Astrocyte of the cerebellum (primary cell): ENCODE measurements at places on chromosomes 1 and 21.

DNA sequence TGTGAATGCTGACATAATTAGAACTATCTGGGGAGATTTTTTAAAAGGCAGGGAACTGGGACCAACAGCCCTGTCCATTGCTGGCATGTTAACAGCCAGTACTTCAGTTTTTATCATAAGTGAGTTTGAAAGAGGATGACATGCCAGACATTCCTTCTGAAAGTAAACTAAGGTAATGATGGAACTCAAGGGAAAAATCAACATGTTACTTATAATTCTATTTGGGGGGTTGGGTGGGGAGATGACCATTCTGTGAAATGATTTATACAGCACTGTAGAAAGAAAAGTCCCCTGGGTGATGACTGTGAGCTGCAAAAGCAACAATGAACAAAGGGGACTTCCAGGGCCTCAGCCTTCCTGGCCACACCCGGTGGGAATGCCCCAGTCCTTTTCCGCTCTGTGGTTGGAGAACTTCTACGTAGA lies 5.4 kb upstream of the LAMC2 start:
- peak; percentile 47 for DNase-seq

GRCh38 chr1:85463731-85464496 lies 1.0 kb downstream of the DDAH1 start:
- no peak for DNase-seq

DNA sequence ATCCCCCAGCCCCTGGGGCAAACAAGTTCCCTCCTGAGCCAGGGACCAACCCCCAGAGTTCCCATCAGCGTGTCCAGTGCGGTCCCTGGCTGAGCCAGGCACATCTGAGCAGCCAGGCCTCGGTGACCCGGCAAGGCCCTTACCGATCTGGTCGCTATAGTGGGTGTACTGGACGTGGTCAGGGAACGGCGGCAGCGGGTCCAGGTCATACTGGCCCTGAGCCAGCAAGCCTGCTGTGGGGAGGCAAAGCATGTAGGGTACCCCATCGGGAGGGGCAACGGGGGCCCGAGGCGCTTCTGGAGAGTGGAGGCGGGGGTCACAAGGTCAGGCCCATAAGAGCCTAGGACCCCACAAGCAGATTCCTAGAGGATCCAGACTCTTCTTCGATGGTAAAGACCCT lies 3.5 kb downstream of the MFAP2 start:
- DNase-seq: no peak

DNA sequence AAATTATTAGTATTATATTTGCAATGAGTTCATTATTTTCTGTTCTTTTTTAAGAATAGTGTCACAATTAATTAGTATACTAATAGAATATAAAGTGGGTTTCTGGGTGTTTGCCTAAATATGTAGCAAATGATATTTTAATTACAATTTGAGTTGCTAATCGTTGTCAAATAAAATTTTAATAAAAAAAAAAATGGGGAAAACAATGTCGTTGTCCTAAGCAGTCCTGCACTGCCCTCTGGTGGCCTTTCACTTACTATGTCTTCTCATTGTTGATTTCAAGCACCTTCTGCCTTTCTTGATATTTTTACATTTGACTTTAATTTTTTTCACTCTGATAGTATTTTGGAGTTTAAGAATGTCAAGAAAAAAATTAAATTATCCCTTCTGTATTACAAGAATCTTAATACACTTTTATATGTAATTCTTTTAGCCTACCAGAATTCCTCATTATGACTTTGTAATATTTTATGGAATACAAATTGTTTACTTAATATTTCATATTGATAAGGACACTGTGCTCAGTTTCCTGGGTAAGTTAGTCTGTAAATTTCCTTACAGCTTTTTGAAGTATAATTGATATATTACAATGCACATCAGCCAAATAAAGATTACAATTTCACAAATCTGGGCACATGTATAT lies 104.5 kb upstream of the FMN2 start:
- DNase-seq: peak; percentile 26

- peak; percentile 54 for DNase-seq
Observed at GRCh38 chr21:37087188-37087587, 14.1 kb downstream of the TTC3 start.

GRCh38 chr1:91631718-91632330 lies 131.2 kb downstream of the CDC7 start:
- DNase-seq: no peak

- DNase-seq: no peak
Observed at GRCh38 chr21:37558676-37559211, 192.2 kb downstream of the DYRK1A start.

DNA sequence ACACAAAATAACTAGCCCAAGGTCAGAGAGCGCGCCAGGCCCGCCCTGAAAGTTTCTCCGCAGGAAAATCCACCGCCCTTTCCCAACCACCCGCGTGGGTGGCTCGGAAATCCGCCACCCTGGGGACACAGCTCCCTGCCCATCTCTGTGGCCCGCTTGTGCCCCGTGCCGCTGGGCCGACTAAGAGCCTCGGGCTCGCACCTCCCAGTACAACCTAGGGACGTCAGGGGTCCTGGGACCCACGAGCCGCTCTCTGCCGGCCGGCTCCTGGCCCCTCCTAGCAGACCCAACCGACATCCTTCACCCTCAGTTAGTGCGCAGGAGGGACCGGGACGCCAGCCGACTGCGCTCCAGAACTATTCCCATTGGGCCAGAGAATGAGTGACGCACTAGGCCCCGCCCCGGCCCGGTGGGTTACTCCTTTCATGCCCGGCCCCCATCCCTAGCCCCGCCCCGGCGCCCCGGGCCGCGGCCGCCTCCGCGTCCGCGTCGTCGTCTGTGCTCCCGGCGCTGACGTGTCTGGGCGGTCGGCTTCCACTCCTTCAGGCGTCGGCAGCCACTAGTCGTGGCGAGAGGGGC lies 396 bp upstream of the UAP1 start:
- peak; percentile 91 for DNase-seq

GRCh38 chr21:43861706-43862105 lies 3.3 kb upstream of the AGPAT3 start:
- DNase-seq: no peak

DNA sequence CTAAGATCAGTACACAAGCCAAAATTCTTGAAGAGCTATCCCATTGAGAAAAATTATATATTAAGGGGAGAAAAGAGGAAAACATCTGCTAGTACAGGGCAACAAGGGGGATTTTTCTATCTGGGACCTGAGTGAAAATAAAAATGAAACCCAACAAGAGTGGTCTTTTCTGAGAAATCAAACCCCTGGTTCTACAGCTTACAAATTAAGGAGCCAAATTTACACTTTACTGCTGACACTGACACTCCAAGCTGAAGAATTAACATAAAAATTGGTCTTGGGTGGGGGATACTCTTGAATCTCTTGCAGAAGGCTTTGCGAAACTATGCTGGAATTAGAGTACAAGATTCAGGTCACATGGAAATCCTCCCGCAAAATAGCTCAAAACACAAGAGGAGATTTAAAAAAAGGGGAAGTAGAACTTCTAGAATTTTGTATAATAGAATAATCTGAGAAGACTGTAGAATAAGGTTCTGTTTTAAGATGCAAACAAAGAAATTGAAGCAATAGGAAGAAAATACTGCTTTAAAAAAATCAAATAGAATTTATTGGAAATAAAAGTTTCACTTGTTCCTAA lies 32.1 kb upstream of the HSPA13 start:
- no peak for DNase-seq

GRCh38 chr1:227156520-227156919 lies 161.8 kb downstream of the CDC42BPA start:
- DNase-seq: no peak

DNA sequence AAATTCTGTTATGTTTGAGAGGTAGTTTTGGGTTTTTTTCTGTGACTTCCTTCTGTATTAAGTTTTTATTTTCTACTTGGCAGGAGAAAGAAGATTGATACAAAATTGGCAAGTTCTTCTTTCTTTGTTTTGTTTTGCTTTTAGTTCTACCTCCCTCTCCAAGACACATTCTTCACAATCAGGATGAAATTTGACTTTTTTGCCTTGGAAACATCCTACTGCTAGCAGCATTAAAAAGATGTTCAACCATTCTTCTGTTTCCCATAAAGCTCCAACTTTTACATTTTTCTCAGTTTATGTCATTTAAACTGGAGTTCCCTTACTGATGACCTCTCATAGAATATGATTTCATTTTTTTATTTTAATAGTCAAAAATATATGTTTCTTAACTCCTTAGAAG lies 234.8 kb downstream of the NCAM2 start:
- DNase-seq: no peak

DNA sequence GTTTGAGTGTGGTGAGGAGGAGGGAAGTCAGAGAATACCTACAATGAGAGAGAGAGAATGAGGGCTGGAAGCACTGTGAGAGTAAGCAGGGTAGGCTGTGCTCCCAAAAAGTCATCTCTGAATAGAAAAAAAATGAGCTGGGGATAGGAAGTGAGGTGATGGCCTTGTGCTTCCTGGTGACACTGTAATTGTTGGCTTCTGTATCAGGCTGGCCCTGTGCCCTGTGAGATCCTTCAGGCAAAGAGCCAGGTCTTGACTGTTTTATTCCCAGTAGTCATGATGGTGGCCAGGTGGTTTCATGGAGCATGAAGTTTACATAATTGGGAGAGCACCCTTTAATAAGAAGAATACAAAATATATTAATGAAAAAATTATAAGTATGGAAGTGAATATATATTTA lies 20.4 kb upstream of the SPATA6 start:
- no peak for DNase-seq

- DNase-seq: no peak
Observed at GRCh38 chr1:27071049-27071416, 58.4 kb upstream of the TENT5B start.

DNA sequence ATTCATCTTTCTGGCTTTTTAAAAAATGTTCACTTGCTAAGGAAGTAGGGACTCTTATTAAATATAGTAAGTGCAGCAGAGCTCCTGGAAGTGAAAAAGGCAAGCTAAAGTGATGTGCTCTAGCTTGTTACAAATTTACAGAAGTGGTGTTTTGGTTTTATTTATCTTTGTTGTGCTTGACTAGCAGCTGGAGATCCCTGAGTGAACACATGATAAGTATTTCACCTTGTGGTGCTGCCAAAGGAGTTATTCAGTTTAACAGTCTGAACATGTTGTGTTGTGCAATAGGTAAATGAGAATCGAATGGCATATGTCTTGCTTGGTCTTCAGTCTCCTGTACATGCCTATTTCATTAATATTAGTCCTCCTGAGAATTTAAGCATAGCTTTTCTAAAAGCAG lies 315.7 kb downstream of the TPR start:
- DNase-seq: no peak

DNA sequence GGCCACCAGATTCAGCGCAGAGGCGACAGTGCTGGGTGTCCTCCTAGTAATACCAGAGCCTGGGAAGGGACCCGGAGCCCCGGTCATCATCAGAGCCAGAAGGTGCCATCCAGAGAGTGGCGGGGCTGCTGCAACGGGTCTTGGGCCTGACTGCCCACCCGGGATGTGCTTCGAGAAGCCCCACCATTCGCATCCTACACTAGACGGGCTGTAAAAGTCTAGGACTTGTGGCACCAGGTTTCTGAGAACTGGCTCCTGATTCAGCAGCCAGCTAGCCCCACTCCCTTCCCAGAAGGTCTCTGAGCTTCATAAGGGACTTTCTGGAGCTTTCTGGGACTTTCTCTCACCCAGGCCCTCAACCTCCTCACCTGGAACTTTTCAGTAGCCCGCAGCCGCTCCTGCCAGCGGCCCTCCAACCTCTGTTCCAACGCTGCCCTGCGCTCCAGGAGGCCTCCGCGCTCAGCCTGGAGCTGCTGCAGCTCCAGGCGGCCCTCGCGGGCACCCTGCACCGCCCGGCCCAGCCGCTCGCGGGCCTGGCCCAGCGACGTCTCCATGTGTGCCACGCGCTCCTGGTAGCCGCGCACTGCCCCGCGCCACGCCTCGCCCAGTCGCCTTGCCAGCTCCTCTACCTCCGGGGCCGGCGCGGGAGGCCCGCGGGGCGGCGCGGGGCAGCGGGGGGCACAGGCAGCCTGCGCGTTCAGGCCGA lies 940 bp downstream of the NES start:
- DNase-seq: no peak

- DNase-seq: no peak
Observed at GRCh38 chr1:205129447-205130029, 7.8 kb upstream of the RBBP5 start.

GRCh38 chr1:214248311-214249085 lies 32.5 kb upstream of the SMYD2 start:
- DNase-seq: no peak

- DNase-seq: no peak
Observed at GRCh38 chr1:40001456-40001855, 39.1 kb upstream of the CAP1 start.

DNA sequence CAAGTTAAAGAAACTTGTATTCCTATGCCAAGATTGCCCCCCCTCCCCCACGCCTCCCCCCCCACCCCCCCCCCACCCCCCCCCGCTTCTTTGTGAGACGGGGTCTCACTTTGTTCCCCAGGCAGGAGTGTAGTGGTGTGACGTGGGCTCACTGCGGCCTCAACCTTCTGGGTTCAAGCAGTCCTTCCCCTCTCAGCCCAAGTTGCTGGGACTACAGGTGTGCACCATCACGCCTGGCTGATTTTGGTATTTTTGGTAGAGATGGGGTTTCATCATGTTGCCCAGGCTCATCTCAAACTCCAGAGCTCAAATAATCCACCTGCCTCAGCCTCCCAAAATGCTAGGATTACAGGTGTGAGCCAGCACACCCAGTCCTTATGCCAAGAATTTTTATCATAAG lies 136.6 kb downstream of the POU2F1 start:
- DNase-seq: no peak

DNA sequence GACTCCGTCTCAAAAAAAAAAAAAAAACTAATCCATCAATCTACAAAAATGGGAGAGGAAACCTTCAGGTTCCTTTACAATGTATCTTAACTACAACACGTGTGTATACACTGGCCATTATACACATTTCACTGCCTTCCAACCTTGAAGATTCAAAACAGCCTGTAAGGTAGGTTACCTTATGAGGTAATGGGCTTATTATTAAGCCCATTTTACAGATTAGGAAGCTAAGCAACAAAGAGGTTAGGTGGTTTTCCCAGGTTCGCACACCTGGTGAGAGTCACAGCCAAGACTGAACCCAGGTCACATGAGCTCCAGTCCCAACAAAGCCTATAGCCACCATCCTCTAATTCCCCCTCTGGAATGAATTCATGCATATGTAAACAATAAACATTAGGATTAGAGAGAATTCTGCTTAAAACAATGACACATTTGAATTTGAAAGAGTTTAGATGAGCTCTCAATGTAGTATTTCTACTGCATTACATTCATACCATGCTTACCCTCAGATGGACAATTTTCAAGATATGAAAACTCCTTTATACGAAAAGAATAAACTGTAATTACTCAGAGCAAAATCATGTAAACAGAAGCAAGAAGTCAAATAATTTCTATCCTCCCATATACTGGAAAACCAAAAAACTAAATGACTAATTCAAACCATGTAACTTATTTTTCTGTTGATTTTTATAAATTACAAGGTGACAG lies 54.8 kb downstream of the EIF4G3 start:
- no peak for DNase-seq

DNA sequence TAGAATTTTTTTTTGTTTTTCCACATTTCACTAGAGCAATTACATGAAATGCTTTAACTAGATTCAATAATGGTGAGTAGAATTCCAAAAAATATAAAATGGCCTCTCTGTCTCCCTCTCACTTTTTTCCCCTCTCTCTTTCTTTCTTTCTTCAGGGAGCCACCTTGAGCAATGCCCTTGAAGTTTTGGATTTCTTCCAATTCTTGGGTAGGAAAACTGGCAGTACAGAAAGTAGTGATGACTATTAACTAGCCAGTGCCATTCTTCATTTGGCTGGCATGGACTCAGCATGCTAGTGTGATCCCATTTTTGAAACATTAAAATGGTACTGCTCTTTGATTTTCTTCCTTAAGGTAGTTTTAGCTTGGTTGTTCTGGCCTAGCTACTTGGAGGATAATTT lies 4.5 kb upstream of the FNBP1L start:
- DNase-seq: no peak
